ENCODE measurements at places on chromosomes 3 and 15. TPM values are rescaled to one million over a fixed set of nuclear protein-coding genes. Genes with fewer than 3 reads are reported as not detected.

IGSF11 gene
- 19.6 TPM for total RNA-seq

TEX55 gene
- not detected for total RNA-seq

FBXL22 gene
- total RNA-seq = 1.4 TPM

EFCAB12 gene
- 0.92 TPM for total RNA-seq

SLC35G2 gene
- total RNA-seq = 33.0 TPM

PLAAT1 gene
- total RNA-seq = 13.6 TPM

SNX1 gene
- total RNA-seq = 40.1 TPM

SPATA12 gene
- total RNA-seq = not detected

KCNAB1 gene
- 23.8 TPM for total RNA-seq

ENTPD3 gene
- 17.8 TPM for total RNA-seq

GRK7 gene
- total RNA-seq = not detected

RASGRP1 gene
- 14.5 TPM for total RNA-seq
